ENCODE measurements at places on chromosomes 6 and 20. TPM values are rescaled to one million over a fixed set of nuclear protein-coding genes. Genes with fewer than 3 reads are reported as not detected.

KIAA0408 gene
- 55.0 TPM for total RNA-seq

LINC00237 gene
- total RNA-seq, result not detected

OR10C1 gene
- not detected for total RNA-seq

CLVS2 gene
- not detected for total RNA-seq

PDYN gene
- total RNA-seq, result not detected

CRISP1 gene
- total RNA-seq, result not detected
